Foreskin fibroblast (primary cell): ENCODE measurements at places on chromosomes 6 and 20.

DNA sequence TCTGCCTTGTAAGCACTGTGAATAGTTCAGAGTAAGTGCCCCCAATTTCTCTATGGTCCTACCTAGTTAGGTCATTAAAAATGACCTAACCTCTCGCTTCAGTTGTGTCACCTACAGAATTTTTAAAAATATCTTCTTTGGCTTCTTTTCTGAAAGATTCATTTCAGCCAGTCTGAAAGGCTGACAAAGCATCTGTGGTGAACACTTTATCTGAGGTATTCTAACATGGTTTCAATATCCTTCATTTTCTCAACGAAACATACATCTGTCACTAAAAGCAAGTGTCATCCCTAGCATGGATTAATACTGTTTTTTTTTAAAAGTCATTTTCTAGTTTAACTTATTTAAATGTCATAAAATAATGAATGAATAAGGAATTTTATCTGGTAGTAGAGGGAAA lies 5.1 kb downstream of the DPM1 start:
- no peak for DNase-seq

DNA sequence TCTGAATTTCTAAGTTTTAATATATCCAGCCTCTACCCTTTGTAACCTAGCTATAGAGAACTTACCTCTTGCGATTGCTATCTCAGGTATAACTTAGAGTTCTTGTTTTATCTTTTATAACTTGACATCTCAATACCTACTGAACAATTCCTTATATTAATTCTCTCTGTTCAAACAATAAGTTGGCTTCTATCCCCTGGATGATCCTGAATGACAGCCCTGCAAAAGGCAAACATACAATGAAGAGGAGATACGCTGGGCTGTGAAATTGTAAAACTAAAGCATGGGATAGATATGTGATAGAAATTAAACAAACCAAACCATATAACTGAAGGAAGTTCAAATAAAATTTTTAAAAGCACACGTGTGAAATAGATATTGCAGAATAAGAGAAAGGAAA lies 513.6 kb upstream of the PTCHD4 start:
- DNase-seq: no peak

GRCh38 chr6:6946206-6947155 lies 161.3 kb upstream of the RREB1 start:
- DNase-seq: no peak

DNA sequence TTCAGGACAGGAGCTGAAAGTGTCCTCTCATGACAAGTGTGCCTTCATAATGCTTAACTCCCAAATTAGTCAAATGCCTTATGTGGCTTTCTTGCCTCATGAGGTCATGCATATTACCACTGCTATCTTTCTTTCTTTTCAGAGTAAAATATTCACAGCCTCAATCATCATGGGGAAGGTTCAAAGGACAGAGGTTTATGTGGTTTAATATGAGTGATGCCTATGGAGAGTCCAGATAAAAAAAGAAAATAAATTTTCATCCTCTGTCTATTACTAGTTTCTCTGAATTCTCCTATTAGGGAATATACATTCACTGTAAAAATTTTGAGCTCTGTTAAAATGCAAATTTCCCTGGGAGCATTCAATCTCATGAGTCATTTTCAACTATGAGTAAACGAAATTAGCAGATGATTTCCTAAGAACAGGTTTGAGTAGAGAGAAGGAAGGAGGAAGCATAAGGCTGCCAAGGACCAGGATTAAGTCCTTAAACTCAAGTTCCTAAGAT lies 396.9 kb upstream of the ADGRB3 start:
- DNase-seq: peak; percentile 73

DNA sequence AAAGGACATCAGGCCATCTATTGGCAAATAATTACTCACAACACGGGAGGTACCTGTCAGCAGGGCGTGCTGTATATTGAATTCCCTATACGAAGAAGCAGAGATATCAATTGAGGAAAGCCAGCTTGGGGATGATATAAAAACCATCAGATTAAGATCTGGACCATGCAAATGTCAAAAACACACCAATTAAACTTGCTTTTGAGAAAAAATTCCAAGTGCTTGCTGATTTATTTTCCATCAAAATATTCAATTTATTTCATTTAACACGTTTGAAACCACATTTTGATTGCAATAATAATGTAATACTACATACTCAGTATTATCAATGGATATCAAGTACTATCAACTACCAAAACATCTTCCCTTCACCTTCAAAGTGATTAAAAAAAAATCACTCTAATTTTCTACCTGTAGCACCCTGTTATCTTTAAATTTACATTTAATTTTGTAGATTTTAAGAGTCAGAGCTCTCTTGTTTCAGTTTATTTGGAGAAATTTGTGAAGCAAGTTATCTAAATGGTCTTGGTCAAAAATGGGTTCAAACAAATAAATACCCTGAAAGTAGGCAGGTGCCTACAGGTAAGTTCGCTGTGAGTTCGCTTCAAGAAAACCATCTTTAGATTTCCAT lies 6.8 kb upstream of the TBX18 start:
- no peak for DNase-seq

DNA sequence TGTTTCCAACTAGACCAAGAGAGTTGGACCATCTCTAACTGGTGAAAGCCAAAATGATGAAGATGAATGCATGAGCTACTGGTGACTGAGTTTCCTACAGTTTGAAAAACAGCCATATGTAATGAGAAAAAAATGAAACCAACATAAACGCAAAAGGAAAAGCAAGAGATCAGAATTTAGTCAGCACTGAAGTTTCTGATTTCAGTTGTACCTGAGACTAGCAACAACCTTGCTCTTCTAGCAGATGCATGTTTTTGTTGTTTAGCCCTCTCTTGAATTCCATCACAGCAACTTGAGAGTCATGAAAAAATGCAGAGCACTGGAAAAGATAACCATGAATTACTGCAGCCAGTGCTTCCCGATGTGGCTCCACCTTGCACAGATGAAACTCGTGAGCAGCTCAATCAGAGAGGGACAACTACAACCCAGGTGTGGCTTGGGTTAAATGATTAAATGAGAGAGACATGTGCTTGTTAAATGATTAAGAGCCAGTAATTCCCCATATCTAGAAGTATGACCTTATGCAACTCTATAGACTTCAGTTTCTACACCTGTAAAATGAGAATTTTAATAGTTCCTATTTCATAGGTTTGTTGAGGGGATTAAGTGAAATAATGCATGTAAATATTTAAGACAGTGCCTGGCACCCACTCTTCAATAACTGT lies 104.8 kb downstream of the ELOVL4 start:
- no peak for DNase-seq

GRCh38 chr20:45355209-45356084 lies 7.2 kb upstream of the SDC4 start:
- peak; percentile 75 for DNase-seq

GRCh38 chr20:38536310-38536709 lies 44.7 kb upstream of the ADIG start:
- peak; percentile 63 for DNase-seq

GRCh38 chr6:33455051-33455450 lies 675 bp downstream of the ZBTB9 start:
- no peak for DNase-seq

GRCh38 chr20:54234991-54235390 lies 27.1 kb downstream of the PFDN4 start:
- DNase-seq: no peak

- no peak for DNase-seq
Measured at GRCh38 chr20:64107736-64108457, 532 bp upstream of the NPBWR2 start.

DNA sequence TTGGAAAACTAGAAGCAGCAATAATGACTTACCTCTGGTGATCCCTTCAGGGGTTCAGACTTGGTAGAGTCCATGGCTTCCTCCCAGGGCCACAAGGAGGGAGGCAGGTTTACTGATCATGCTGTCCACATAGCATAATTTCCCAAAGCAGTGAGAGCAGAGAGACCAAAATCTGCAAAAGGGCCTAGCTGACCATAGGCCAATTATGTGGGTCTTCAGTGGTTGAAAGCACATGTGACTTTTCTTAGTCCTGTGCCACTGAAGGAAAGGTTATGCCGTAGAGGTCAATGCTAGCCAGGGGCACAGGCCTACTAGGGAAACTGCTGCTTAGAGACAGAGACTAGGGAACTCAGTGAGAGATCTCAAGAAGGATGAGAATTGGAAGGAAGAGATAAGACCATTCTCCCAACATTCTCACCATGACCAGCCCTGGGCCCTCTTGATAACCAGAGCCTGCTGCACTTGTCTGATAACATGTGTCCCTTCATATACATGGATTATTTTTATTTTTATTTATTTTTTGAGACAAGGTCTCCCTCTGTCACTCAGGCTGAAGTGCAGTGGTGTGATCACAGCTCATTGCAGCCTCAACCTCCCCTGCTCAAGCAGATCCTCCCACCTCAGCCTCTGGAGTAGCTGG lies 2.0 kb upstream of the GTPBP2 start:
- no peak for DNase-seq

- DNase-seq: no peak
Measured at GRCh38 chr6:150470131-150470530, 101.3 kb downstream of the IYD start.

- DNase-seq: no peak
Measured at GRCh38 chr6:34584694-34585093, 28.6 kb upstream of the SPDEF start.

- DNase-seq: no peak
Measured at GRCh38 chr6:44157152-44157521, 1.5 kb upstream of the CAPN11 start.

GRCh38 chr20:38338849-38339520 lies 7.3 kb upstream of the LBP start:
- DNase-seq: peak; percentile 36

DNA sequence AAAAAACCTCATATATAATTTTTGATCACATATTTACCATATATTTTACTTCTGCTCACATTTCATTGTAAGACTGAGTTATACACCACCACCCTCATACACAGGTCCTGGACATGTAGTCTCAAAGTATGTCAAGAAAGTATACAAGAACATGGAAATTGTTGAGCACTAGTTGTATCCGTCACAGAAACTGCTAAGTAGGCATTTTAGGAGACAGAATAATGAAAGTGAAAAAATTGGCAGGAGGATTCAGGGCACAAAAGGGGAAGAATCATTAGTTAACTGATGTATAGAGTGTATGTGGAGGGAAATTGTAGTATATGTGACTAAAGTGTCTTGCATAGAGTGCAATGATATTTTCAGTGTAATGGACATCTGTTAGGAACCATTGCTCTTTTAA lies 458.8 kb downstream of the TFAP2B start:
- DNase-seq: no peak

DNA sequence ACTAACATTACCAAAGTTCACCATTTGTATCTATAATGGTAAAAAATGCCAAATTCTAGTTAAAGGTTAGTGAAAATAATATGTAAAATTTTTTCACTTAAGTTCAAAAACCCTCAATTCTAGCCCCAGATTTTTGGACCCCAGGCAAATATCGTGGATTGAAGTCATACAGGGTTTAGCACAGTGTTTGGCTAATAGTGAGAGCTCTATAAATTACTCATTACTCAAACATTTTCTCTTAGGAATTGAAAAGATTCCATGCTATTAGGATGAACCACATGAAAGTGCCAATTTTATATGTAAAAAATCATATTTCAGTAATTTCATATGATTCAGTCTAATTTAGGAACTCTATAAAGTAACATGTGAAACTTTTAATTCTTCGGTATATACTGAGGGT lies 170.3 kb upstream of the PREP start:
- no peak for DNase-seq

- DNase-seq: peak; percentile 55
Measured at GRCh38 chr6:142838821-142839685, 105.9 kb downstream of the HIVEP2 start.

DNA sequence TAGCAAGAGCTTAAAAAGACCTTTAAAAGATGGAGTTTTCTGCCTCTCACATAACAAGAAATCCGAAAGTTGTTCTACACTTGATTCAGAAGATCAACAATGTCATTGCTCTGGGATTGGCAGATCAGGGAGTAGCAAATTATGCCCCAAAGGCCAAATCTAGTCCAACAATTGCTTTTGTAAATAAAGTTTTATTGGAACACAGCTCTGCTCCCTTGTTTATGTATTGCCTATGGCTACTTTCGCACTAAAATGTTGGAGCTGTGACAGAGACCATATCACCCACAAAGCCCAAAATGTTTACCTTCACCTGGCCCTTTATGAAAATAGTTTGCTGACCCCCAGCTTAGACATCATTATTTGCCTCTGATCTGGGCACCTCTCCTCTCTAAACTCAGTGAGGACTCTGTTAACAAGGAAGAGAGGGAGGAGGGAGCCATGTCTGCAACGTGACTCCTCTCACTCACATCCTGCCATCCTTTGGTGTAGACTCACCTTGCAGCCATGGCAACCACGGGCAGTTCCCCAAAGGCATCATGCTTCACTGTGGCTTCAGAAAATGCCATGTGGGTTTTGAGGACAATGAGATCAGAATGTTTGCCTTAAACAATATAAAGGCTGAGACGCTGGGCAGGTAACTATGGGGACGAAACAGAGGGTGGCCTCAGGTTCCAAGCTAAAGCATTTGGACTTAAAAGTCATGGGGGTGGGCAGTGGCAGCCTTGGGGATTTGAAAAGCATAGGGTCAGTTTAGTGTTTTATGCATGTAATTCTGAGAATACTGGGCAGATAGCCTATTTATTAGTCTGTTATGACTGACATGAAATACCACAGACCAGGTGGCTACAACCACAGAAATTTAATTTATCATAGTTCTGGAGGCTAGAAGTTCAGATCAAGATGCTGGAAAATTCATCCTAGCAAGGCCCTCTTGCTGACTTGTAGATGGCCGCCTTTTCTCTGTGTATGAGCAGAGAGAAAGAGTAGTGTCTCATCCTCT lies 149.7 kb upstream of the TNFAIP3 start:
- no peak for DNase-seq

DNA sequence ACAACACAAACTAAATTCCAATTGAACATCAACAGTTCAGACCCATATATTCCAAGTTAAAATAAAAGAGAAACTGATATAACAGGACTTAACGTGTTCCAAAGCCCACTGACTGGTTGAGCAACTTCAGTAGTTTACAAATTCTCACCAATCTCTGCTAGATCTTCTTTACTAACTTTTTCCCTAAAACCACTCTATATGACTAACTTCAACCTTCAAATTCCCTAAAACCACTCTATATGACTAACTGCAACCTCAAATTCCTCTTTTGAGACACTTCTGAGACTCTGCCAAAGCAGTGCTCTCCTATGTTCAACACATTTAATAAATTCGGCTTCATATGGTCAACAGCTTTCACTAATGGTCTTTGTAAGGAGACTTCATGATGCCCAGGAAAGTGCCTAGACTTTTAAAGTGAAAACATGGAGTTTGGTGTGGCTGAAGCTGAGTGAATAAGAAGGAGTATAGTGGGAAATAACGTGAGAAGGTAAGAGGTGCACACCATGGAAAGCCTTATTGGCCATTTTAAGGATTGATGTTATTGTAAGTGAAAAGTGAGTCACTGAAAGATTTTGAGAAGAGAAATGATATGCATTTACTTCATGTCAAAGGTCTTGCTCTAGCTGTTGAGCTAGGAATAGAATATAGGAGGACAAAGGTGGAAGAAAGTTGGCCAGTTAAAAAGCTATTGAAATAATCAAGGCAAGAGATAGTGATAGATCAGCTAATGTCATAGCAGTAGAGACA lies 134.0 kb upstream of the HCRTR2 start:
- peak; percentile 55 for DNase-seq
